ENCODE measurements at places on chromosomes 11 and 22.

- DNase-seq = no peak
These were observed 34.1 kb downstream of the GNAZ start for GRCh38 chr22:23104187-23104971.

DNA sequence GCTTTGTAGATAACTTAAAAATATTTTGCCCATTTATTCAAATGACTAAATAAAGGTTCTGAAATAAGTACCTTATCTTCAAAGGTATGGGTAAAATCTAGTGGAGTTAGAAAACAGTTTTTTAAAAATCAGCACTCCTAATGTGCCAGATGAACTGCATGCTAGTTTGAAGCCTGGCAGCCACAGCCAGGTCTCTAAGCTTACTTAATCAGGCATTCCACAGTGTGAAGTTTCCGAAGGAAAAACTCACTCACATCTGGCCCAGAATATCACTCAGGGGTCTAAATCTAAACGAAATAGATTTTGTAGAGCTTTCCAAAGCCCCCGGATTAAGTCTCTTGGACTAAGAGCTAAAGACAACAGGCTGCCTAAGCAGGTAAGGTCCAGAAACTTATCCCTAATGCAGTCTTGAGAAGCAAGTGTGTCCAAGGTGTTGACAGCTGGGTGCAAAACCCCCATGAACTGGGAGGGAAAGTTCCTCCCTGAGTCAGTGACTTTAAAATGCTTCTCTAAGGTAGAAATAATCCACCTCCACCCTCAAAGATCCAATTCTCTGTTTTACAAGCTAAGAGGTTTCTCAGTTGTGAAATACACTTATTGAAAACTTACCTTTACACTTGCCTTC lies 157.6 kb downstream of the FCHSD2 start:
- no peak for DNase-seq

DNA sequence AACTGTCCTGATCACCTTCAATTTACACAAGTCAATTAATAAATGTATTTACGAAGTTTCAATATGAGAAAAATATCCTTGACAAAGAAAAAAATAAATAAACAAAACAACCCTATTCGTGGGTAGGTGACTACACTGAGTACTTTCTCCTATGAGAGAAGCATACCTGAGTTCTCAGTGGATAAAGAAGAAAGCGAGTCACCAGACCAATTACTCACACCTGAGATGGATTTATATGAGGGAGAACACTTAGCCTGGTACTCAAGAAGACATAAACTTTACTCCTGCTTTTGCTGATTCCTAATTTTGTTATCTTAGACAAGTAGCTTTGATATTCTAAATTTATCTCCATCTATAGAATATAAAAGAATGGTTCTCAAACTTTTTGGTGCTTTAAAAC lies 735.2 kb upstream of the ANO3 start:
- DNase-seq = no peak

GRCh38 chr11:101706541-101706940 lies 122.7 kb upstream of the TRPC6 start:
- peak; percentile 21 for DNase-seq

DNA sequence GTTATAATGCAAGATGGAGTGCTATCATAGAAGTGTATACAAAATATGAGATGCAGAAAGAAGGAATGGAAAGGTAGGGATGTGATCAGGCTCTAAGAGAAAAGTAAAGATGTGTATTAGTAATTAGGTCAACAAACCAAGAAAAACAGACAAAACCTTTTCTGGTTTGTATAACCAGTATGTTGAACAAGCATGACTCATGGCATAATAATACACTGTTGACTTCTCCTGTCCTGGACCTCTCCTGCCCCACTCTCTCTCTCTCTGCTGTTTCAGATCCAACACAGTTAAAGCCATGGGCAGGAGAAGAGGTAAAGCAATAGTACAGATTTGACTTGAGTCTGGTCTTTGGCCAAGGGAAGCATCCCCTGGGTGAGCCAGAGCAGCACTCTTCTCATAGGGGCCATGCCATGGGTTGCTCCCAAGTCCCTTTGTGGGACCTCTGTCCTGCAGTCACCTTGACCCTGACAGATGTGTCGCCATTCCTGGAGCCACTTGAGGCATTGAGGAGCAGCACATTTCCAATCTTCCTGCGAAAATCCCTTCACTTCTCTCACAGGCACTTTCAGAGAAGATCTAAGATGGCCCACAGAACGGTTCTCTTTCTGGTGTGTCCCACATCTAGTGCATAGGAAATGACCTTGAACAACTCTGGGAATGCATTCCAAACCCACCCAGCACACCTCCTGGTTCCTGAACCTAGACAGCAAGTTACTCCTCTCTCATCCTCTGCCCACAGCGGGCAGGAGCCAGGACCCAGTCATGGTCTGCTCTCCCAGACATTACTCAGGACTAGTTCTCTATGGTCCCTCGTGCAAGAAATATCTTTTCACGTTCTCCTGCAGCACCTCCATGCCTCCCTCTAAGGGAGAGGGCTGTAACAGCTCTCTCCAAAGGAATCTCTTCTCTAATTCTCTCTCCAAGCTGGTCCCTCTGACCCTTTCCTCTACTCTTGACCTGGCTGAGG lies 58.2 kb upstream of the PRSS23 start:
- peak; percentile 77 for DNase-seq

- no peak for DNase-seq
These were observed 27.2 kb downstream of the ABTB2 start for GRCh38 chr11:34330653-34331052.

DNA sequence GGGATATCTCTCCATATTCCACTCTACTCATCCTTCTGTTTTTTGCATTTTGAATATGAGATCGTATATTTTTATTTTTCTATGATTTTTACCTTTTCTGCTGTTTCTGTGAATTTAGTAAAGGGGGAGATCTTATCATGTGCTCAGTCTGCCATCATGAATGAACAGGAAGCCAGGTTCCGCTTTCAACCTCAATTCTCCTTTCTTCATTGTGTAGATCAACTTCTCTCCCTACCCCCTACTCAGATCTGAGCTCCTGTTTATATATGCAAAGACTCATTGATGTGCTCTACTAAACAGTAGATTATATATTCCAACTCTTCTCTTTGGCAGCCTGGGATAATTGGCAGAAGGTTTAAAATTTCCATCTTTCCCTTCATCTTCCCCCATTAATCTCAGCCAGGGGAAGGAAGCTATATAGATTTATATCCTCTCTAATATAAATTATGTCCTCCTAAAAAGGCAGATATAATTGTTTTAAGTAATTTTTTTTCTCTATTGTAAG lies 336.7 kb upstream of the PLET1 start:
- DNase-seq = no peak

- DNase-seq = no peak
These were observed 531.1 kb downstream of the TBC1D22A start for GRCh38 chr22:47293368-47294221.

DNA sequence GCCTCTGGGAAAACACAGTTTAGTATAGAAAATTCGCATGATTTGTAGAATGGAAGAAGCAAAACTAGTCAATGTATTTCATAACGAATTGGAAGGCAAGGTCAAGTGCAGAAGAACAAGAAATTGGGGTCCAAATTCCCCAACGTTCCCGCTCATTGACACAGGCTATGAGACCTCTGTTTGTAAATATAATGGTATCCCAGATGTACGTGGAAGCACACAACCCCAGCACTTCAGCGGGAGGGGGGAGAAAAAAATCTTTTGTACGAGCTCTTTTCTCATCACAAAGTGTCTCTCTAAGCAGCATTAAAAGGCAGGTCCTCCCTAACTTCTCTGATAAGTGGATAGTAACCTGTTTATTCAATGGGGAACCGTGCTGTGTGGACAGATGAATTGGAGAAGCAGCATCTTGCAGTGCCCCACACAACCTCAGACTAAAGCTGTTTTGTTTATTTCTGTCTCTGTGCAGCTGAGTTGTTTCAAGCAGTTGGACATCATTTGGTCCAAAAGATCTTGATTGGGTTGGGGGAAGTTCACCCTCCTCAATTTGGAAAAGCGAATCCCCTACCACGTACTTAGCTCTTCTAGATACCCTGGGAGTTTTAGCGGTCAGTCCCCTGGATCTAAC lies 1.1 kb upstream of the GAB2 start:
- no peak for DNase-seq

- DNase-seq = no peak
These were observed 279.1 kb upstream of the PLET1 start for GRCh38 chr11:112539741-112540140.

DNA sequence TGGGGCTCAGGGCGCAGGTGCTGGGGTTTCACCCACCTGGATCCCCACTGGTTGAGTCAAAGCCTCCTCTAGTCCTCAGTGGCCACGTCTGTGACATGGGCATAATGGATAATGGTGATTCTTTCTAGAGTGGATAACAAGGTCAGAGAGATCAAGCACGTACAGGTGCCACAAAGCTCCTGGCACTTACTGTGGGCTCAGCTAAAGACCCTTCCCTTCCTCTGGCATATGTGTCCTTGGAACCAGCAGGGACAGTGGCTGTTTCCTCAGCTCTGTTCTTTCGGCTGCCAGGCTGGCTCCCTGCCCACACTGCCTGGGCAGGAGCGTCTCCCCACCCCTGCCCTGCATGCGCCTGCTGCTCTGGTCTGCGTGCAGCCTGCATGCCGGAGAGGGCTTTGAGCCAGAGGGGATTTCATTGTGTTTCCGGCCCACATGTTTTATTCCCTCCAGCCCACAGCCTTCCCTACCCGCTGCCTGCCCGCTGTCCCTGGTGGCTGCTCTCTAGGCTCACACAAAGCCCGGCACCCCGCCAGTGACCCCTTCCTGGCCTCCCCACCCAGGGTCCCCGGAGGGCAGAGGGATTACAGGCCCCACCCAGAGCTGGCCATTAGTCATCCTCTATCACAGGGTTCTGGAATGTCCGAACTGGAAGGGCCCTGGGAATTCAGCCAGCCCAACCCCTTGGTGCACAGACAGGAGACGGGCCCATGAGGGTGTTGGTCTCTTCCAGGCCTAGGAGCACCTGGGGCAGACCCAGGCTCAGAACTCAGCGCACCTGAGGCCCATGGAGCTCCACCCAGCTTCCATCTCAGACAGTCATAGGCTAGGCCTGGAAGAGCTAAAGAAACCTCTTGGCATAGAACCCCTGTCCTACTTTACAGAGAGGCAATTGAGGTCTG lies 55.3 kb upstream of the GCAT start:
- DNase-seq = peak; percentile 97

DNA sequence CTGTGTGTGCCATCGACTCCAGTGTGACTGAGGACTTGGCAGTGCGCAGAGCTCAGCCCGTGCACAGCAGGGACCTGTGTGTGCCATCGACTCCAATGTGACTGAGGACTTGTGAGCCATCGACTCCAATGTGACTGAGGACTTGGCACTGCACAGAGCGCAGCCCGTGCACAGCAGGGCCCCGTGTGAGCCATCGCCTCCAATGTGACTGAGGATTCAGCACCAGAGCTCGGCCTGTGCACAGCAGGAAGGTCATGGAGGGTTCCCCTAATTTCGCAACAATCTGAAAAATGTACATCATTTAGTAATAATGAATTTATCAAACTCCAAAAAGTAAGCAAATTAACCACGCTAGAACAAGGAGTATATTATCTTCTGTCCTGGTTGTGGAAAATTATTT lies 348.3 kb upstream of the B3GAT1 start:
- no peak for DNase-seq

DNA sequence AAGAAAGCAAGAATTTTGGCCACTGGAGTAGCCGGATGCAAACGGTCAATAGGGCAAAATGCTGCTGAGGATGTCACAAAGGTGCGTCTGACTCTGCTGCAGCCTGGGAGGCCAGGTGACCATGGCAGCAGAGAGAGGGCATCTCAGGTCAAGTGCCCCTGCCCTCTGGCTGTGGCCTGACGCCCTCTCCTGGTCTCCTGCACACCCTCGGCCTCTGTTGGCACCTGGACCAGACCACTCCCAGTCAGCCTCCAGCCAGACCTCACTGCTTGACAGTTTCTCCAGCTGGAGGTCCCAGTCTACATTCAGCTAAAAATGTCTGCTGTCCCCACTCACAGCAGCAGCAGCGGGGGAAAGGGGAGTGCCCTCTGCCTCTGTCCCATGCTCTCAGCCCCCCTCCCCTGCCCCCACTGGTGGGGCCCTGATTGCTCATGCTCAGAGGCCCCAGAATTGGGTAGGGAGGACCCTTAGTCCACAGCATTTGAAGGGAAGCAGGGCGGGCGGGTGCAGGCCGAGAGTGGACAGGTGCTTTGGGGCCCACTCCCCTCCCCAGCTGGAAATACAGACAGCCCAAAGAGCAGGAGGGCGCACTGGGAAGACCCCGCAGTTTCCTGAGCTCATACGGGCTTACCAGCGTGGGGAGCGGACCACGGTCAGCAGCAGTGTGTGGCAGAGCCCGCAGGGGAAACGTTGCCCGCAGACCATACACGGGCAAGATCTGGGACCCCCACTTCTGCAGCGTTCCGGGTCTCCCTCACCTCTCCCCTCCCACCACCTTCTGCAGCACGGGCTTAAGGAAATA lies 1.6 kb upstream of the BRSK2 start:
- DNase-seq = no peak

GRCh38 chr22:23836692-23837495 lies 1.9 kb downstream of the DERL3 start:
- no peak for DNase-seq

- peak; percentile 83 for DNase-seq
These were observed 38.1 kb downstream of the CAPN1 start for GRCh38 chr11:65219930-65220213.

- no peak for DNase-seq
These were observed 12.2 kb downstream of the SHANK2 start for GRCh38 chr11:71240061-71240690.

GRCh38 chr11:44785856-44786607 lies 59.3 kb downstream of the TSPAN18 start:
- DNase-seq = no peak

GRCh38 chr22:38431266-38432010 lies 23.6 kb downstream of the KCNJ4 start:
- no peak for DNase-seq

DNA sequence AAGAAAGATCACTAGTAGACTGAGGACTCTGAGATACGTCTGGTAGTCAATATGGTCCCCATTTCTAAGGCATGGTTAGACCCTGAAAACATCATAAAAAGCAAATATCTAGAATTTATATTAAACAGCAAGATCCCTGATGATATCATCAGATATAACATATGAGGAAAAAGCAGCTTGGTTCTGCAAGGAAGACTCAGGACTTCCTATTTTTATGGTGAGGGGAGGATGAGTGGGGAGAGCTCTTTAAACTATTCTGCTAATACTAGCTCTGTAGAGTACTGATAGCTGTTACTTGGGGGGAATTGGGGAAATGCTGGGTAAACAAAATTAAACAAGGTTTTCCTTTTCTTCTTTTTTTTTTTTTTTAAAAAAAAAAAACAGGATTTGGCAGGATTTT lies 235.8 kb downstream of the SWAP70 start:
- DNase-seq = no peak

- peak; percentile 95 for DNase-seq
These were observed at the start of gene DGCR6L for GRCh38 chr22:20319745-20320658. Gene DGCR6L (minus strand): TSS chr22:20320060. CDS start chr22:20319988, 72 bp downstream.

Measured in AG10803 (cell line).